ENCODE measurements at places on chromosomes 12 and 14.
A peak's percentile ranks its signal among the peaks of the same experiment; 100 is the strongest.

GRCh38 chr12:105384916-105385535, 54.5 kb downstream of the C12orf75 start:
- DNase-seq: no peak

GRCh38 chr12:78088391-78088832, 257.7 kb downstream of the NAV3 start:
- DNase-seq: no peak

DNA sequence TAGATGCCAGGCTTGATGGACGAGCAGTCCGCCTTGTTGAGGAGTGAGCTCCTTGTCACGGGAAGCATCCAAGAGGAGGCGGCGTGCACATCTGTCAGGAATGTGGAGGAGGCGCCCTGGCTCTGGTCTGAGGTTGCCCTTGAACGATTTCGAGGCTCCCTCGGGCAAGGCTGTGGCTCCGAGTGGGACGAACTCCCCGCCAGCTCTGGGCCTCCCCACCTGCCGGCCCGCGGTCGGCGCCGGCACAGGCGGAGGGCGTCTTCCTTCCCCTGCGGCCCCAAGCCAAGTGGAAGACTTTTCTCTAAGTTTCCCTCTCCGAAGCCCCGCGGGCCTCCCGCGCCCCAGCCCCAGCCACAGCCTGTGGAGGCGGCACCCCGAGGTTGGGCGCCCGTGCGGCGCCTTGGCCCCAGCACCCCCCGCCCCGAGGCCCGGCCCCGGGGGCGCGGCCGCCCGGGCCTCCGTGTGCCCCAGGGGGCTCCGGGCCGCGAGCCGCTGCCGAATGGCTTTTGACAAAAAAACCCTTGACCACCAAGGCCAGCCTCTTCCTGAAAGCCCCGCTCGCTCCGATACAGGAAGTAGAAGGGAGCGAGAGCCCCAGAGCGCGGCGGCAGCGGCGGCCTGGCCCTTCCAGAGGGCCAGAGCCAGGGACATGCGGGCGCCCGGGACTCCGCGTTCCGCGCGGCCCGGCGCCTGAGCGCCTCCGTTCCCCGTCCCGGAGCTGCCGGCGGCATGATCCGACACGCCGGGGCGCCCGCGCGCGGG, at the start of gene RIN3:
Gene RIN3 (plus strand): TSS at position 578 of the 762 bp plus-strand sequence. CDS start 152 bp downstream, at position 730.
- no peak for DNase-seq

- no peak for DNase-seq
These were observed 3.4 kb downstream of the SSH1 start for GRCh38 chr12:108853981-108854446.

DNA sequence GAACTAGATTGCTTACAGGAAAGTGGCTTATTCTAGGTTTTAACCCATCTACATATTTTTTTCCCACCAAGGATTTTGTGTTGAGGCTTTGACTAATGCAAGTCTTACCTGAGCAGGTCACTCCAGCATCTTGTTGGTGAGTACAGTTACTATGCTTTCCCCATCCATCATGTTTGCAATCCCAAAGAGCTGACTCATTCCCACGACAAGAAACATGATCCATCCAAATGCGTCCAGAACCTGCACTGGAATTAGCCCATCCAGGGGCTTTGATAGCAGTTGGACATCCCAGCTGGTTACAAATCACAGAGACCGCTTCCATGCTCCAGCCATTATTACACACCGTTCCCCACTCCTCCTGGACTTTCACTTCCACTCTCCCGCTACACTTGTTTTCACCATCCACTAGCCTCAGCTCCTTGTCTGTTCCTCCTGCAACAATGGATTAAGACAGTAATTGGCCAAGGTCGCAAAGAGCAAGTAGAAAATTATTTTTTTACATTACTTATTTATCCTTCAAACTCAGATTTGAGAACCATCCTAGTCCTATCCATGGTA, 2.5 kb downstream of the CD163 start:
- no peak for DNase-seq

DNA sequence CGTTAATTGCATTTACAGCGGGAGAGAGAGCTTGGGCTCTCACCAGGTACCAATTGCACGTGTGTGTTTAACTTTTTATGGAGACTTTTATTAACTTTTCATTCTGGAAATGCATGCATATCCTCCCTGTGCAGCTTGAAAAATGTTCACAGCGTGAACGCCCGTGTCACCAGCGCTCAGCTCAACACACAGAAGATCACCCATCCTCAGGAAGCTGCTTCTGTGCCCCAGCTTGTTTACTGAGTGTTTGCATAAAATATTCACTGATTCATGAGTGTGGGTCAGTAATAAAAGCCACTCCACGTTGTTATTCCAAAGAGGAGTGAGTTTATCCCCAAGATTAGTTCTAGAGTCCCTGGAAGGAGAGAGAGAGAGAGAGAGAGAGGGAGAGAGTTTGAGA, 75.5 kb upstream of the FZD10 start:
- DNase-seq: no peak

- no peak for DNase-seq
These were observed 524.8 kb downstream of the FUT8 start for GRCh38 chr14:65937079-65937959.

GRCh38 chr12:124730455-124730932, 133.2 kb downstream of the SCARB1 start:
- DNase-seq: no peak

GRCh38 chr14:25411781-25412757, 362.1 kb upstream of the STXBP6 start:
- DNase-seq: no peak

- DNase-seq: no peak
These were observed 509.7 kb downstream of the NAV3 start for GRCh38 chr12:78340406-78340805.

DNA sequence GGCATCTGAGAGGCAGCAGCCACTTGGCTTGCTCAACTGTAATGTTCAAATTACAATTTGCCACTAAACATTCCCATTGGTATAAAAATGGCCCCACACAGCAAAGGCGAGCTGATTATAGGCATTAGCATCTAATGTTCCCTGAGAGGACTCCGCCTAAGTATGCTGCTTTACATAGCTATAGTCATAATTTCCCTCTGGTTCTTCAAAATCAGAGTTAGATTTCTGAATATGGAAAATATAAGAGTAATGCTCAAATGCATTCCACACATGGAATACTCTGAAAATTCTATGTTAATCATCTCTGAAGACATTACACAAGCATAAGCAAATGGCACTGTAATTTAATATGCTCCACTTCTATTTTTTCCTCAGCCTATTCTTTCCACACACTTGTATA, 83.7 kb upstream of the BTG1 start:
- no peak for DNase-seq

DNA sequence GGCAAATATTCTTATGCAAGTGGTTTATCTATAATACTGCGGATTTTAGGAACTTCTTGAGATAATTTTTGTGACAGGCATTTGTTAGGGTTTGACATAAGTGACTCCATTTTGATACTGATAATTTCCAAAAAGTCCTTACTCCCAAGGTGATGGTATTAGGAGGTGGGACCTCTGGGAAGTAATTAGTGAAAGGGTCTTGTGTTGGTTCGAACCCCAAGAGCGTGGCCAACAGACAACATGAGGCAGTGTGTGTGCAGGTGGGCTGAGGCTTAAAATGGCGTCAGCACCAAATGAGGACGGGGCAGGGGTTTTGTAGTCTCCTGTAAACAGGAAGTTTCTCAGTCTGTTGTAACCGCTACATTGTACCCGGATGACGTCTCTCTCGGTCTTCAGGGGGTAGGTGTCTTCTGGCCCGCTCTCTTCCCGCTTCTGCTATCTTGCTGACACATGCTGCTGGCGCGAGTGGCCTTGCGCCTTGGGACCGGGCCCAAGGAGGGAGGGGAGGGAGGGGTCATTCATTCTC, 1.7 kb upstream of the C12orf43 start:
- no peak for DNase-seq

- DNase-seq: peak; percentile 66
These were observed 9.4 kb downstream of the ASPG start for GRCh38 chr14:104094709-104095425.

DNA sequence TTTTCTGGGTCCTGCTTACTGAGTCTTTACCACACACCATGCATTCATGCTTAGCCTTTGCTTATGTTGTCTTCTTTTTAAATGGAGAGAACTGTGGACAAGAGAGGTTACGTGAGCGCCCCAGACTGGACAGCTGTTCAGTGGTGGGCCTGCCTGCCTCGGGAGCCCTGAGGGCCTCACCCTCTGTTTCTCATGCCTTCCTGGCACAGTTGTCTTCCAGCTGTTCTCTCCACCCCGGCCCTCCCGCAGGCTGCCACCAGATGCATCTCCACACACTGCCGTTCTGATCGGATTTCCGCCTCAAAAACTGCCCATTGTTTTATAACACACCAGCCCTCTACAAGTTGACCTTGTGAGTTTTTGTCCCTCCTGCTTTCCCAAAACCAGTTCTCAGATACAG, 100.8 kb downstream of the SAMD4A start:
- DNase-seq: no peak

DNA sequence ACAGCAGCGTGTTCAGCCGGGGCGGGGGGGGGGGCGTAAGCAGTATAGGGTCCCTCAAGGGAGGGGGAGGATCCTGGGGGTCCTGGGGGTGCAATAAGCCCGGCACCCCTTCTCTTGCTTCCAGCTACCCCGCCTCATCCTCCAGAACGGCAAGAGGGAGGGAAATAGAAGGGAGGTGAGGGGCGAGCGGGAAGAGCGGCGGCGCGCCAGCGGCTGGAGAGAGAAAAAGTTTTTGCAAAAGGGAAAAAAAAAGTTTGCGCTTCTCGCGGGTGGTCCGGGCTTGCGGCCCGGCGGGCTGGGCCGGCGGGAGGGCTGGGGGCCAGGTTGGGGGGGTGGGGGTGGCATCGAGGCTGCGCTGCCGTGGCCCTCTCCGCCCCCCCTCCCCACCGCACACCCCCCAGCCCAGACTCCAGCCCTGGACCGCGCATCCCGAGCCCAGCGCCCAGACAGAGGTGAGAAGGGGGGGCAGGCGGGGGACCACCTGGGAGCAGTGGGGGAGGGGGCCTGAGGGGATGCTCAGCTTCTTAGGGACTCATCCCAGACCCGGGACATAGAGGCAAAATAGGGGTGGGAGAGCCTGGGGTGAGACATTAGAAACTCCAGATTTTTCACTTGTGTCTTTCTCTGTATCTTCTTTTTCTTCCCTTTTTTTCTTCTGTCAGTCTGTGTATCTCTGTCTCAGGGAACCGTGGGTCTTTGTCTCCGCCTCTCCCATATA, at the start of gene GLI1:
Gene GLI1 (plus strand): TSS at position 36 of the 718 bp plus-strand sequence. CDS start 3,907 bp downstream, outside the sequence.
- DNase-seq: no peak

DNA sequence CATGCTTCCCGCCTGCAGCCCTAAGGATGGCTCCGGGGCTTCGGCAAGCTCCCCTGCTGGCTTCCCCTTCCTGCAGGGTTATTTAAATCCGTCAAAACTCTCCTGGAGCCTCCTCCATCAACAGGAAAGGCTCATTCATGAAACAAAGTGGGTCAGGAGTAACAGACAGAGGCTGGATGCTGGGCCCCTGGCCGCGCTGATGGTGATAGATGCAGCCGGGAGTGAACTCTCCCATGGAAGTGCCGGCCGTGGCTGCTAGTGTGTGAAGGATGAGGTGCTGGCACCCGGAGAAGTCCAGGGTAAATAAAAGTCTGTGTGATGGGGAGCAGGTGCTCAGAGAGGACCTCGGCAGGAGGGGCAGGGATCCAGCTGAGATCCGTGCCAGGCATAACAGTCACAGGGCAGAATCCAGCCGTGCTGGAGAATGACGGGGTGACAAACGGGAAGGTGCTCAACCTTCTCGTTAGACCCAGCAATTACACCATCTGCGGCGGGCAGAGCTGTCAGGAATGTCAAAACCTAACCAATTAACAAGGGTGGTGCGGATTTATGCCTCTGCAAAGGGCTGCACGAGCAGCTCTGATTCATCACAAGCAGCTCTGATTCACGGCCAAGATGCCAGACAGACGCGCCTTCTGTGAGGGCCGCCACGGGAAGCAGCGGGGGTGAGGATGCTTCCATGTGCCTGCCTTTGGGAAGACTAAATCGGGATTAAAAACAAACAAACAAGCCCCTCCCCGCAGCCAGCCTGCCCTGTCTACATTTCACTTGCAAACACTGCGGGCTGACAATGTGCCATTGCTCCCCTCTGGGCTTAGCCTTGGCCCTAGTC, 55.6 kb downstream of the SYNE3 start:
- DNase-seq: no peak

DNA sequence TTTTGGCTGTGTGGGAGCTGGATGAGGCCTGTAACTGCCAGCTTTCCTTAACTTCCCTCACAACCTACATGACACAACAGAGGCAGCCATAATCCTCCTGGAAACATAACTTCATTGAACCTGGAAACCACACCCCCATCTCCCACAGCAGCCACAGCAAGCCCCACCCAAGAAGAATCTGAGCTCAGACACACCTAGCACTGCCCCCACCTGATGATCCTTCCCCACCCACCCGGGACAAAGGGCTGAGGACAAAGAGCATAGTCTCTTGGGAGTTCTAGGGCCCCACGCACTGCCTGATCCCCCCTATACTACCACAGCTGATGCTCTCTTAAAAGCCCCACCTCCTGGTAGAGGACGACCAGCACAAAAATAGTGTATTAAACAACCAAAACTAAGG, 29.6 kb upstream of the TSPAN8 start:
- DNase-seq: no peak

DNA sequence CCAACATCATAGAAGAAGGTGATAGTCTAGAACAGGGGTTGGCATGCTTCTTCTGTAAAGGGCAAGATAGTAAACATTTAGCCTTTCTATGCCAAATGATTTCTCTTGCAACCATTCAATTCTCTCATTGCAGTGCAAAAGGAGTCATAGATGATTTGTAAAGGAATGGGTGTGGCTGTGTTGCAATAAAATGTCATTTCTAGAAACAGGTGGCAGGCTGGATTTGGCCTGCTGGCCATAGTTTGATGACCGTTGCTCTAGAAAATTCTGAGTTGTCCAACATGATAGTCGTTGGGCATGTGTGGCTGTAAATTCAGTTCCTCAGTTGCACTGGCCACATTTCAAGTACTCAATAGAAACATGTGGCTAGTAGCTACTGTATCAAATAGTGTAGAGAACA, 21.7 kb downstream of the SMCO2 start:
- DNase-seq: no peak

GRCh38 chr14:103155010-103155409, 31.7 kb downstream of the TNFAIP2 start:
- DNase-seq: no peak

DNA sequence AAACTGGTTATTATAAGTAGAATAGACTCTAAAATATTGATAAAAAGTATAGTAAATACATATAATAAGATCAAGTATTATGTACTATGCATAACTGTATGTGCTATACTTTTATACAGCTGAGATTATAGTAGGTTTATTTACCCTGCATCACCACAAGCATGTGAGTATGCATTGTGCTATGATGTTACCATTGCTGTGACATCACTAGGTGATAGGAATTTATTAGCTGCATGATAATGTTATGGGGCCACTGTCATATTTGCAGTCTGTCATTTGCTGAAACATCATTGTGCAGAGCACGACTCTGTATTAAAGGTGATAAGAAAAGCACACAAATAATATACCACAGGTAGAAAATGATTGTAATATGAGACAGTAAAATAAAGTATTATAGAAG, 385.6 kb downstream of the ZFP36L1 start:
- no peak for DNase-seq
